Activated CD8-positive, alpha-beta memory T cell treated with anti-CD3 and anti-CD28 coated beads, Interleukin-2, amount 10 ng/mL, durations not matched to agents 7 days and 5 days (primary cell): ENCODE measurements at places on chromosomes 3 and 15. TPM values are rescaled to one million over a fixed set of nuclear protein-coding genes. Genes with fewer than 3 reads are reported as not detected.

Gene RASL12
- not detected for total RNA-seq

Gene PLCB2
- total RNA-seq: 120 TPM

Gene C3orf33
- total RNA-seq: 1.1 TPM

Gene CLDN11
- 0.16 TPM for total RNA-seq

Gene HRH1
- total RNA-seq: 0.15 TPM

Gene FETUB
- total RNA-seq: not detected

Gene RTP4
- total RNA-seq: 16.9 TPM
